ENCODE measurements at places on chromosomes 2 and 18.
A peak's percentile ranks its signal among the peaks of the same experiment; 100 is the strongest.

GRCh38 chr2:660029-660428, 17.2 kb downstream of the TMEM18 start:
- no peaks in the 10 kb centered on the region for H3K27me3 ChIP-seq
- peaks cover 11% of the 10 kb centered on the region for H3K36me3 ChIP-seq
- H3K4me1 ChIP-seq, result no peaks in the 10 kb centered on the region
- no peak overlapping the region for H3K4me3 ChIP-seq

GRCh38 chr2:208571764-208572131, 165.2 kb downstream of the PTH2R start:
- no peak overlapping the region for H3K4me3 ChIP-seq
- H3K36me3 ChIP-seq, result no peaks in the 10 kb centered on the region
- 0 out of 2 replicates have a peak, but pooled peaks cover 3% of the 10 kb centered on the region for H3K27me3 ChIP-seq
- no peaks in the 10 kb centered on the region for H3K4me1 ChIP-seq

- H3K4me3 ChIP-seq, result no peak overlapping the region
- H3K36me3 ChIP-seq, result no peaks in the 10 kb centered on the region
- H3K27me3 ChIP-seq, result no peaks in the 10 kb centered on the region
- DNase-seq, result no peak
- no peaks in the 10 kb centered on the region for H3K4me1 ChIP-seq
- H3K27ac ChIP-seq, result no peak overlapping the region
Observed at GRCh38 chr2:118577202-118577601, 270.2 kb downstream of the EN1 start.

GRCh38 chr2:149858901-149859634, 271.5 kb upstream of the MMADHC start:
- H3K36me3 ChIP-seq, result no peaks in the 10 kb centered on the region
- peak overlapping the region; percentile 7 for H3K27ac ChIP-seq
- H3K4me3 ChIP-seq, result no peak overlapping the region
- DNase-seq, result no peak

- H3K36me3 ChIP-seq, result no peaks in the 10 kb centered on the region
- no peak overlapping the region for H3K27ac ChIP-seq
- no peak overlapping the region for H3K4me3 ChIP-seq
- H3K27me3 ChIP-seq, result no peaks in the 10 kb centered on the region
Observed at GRCh38 chr2:240236217-240237111, 96.0 kb upstream of the OTOS start.

- H3K4me3 ChIP-seq, result no peak overlapping the region
- H3K27me3 ChIP-seq, result 0 out of 2 replicates have a peak, but pooled peaks cover 3% of the 10 kb centered on the region
- H3K27ac ChIP-seq, result no peak overlapping the region
- DNase-seq, result no peak
- no peaks in the 10 kb centered on the region for H3K4me1 ChIP-seq
Observed at GRCh38 chr18:7523772-7524171, 43.3 kb upstream of the PTPRM start.

GRCh38 chr2:237490009-237490711, 3.1 kb downstream of the MLPH start:
- H3K27me3 ChIP-seq, result peaks cover 16% of the 10 kb centered on the region
- H3K36me3 ChIP-seq, result no peaks in the 10 kb centered on the region
- H3K4me3 ChIP-seq, result no peak overlapping the region
- no peak for DNase-seq
- no peak overlapping the region for H3K27ac ChIP-seq
- peaks cover 23% of the 10 kb centered on the region for H3K4me1 ChIP-seq

DNA sequence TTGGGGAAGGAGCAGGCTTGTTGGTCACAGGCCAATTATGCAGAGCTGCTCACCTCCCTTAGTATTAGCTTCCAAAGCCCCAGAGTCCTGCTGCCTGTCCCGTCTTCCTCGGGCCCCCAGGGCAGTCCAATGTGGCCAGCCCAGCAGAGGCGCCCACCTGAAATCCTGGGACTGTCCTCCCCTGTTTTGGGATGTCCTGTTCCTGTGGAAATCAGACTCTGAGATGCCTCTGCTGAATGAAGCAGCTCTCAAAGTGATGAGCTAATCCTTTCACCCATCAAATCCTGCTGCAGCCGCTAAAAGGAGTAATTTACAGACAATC, 105.3 kb downstream of the CABLES1 start:
- H3K27me3 ChIP-seq, result no peaks in the 10 kb centered on the region
- H3K27ac ChIP-seq, result no peak overlapping the region
- no peak overlapping the region for H3K4me3 ChIP-seq
- DNase-seq, result no peak

- H3K27ac ChIP-seq, result peak overlapping the region; percentile 54
- no peak for DNase-seq
- H3K4me1 ChIP-seq, result peaks cover 15% of the 10 kb centered on the region
- H3K4me3 ChIP-seq, result no peak overlapping the region
Observed at GRCh38 chr18:8616028-8616401, 6.8 kb downstream of the RAB12 start.

- H3K27me3 ChIP-seq, result no peaks in the 10 kb centered on the region
- H3K27ac ChIP-seq, result peak overlapping the region; percentile 30
- peaks cover 21% of the 10 kb centered on the region for H3K4me1 ChIP-seq
Observed at GRCh38 chr2:101011152-101011551, 9.1 kb downstream of the RPL31 start.

DNA sequence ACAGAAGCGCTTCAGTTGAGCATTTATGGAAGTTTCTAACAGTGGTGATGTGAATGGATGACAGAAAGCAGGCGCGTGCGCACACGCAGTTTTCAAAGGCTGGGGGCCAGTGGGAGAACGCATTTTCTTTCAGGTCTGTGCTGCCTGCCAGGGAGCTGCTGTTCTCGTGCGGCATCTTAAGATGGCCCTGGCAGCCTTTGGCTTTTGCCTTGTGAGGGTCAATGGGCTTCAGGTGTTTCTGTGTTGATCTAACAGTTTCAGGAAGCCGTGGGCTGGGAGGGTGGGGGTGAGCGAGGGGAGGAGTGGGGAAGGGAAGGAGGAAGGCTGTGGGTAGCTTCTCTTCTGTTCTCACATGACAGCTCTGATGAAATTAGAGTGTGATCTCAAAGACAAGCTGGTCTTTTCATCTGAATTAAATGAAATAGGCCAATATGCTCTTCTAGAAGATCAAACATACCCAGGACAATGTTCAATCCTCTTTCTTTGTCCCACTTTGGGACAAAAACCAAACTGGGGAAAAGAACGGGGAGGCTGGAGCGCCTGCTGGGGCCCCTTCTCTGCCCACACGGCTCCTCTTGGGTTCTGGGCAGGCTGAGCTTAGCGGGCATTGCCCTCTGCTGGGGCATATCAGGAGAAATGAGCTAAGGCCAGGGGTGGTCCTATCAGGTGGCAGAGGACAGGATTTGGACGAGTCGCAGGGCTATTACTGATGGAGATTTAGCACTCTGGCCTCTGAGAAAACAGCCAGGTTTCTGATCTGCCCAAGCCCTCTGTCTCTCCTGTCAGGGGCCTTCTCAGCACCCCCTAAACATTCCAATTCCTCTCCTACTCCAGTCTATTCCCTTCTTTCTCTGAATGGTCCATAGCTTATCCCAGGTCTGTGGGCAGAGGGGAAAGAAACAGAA, 126.2 kb upstream of the LGALSL start:
- peak; percentile 22 for DNase-seq
- H3K27me3 ChIP-seq, result no peaks in the 10 kb centered on the region
- no peak overlapping the region for H3K4me3 ChIP-seq
- H3K4me1 ChIP-seq, result no peaks in the 10 kb centered on the region
- no peak overlapping the region for H3K27ac ChIP-seq

DNA sequence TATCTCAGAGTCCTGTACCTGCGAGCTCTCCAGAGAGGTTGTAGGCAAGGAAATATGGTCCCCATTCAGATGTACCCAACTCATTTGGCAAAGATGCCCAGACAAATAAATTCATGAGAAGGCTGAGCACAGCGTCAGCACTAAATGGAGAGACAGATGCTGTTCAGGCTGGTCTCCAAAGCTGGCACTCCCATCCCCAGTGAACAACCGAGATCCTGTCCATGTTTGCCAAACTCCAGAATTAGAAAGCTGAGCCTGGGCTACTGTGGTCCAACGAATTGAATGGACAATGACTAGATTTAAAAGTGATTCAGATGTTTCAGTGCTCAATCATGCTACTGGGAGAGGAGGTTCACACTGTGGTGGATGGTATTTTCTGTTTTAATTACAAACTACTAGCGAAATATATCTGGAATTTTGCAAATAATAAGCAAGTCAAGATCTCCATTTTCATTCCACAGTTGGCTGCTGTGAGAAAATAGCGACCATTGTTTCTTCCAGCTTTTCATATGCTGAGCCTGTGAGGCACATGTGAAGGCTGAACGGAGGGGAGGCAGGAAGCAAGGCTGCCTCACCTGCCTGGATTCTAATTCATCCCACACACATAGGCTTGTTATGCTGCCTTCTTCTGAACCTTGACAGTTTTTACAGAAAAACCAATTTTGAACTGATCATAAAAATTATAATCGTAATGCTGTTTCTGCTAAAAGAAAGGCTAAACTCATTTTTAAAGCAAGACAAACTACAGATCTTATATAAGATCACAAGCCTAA, 22.6 kb upstream of the DAPL1 start:
- no peak overlapping the region for H3K4me3 ChIP-seq
- no peaks in the 10 kb centered on the region for H3K27me3 ChIP-seq
- DNase-seq, result no peak
- no peak overlapping the region for H3K27ac ChIP-seq

DNA sequence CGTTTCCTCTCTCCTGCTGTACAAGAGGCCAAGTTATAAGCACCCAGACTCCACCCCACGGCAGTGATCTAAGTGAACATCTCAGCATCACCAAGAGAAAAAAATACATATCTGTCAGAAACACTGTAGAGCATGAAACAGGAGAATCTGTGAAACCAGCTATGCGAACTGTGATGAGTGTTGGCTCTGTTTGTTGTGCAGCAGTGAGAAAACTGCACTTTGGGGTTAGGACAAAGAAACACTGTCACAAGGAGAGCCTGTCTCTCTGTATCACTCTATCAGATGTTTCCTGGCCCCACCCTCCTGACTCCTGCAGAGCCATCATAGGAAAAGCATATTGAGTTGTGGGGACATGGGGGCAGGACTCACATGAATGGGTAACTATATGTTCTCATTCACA, 87.1 kb downstream of the LAMA3 start:
- H3K4me1 ChIP-seq, result no peaks in the 10 kb centered on the region
- no peak overlapping the region for H3K27ac ChIP-seq
- no peak overlapping the region for H3K4me3 ChIP-seq
- DNase-seq, result no peak
- H3K36me3 ChIP-seq, result no peaks in the 10 kb centered on the region
- peaks cover 8% of the 10 kb centered on the region for H3K27me3 ChIP-seq

DNA sequence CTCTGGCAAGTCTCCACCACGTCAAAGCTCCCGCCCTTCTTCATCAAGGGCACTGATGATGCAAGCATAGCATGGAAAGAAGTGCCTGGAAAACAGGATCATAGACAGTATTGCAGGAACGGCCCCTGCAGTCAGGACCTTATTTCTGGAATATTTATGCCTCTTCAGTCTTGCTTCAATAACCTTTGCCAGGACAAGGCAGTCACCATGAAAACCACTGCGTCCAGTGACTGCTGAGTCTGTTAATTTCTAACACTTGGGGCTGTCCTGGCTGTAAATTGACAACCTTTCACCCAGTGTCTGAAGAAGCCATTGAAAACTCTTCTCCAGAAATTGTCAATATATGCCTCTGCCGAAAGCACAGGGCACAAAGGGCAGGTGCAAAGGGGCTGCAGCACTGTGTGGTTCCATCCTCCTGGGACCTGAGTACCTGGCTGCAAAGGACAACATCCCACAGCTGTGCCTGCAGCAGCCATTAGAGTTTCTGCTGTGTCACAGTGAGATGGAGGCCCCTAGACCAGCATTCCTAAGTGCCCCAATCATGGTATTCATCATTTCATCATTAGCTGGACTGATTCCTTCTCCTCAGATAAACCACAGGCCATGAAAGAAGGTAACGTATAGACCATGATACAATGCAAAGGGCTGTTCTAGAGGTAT, 819.6 kb downstream of the RNF144A start:
- H3K27me3 ChIP-seq, result no peaks in the 10 kb centered on the region
- no peak for DNase-seq
- H3K27ac ChIP-seq, result no peak overlapping the region
- no peaks in the 10 kb centered on the region for H3K36me3 ChIP-seq

DNA sequence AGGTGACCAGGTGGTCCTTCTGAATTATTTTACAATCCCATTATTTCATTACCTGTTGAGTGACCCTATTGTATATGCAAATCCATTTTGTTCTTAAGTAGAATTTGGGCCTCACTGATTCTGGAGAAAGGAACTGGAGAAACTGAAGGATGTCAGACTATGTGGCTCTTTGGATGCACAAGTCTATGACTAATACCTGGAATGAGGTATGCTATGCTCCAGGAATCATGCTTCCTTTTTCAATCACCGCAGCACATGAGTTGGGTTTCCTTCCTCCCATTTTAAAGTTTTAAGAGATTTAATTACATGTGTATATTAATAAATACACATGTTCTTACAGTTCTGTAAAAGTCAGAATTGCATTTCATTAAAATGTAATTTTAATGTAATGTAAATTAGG, 253.9 kb upstream of the VWC2L start:
- H3K27me3 ChIP-seq, result 0 out of 2 replicates have a peak, but pooled peaks cover 2% of the 10 kb centered on the region
- DNase-seq, result no peak
- no peak overlapping the region for H3K27ac ChIP-seq
- H3K36me3 ChIP-seq, result no peaks in the 10 kb centered on the region

- no peaks in the 10 kb centered on the region for H3K27me3 ChIP-seq
- no peaks in the 10 kb centered on the region for H3K36me3 ChIP-seq
- peaks cover 6% of the 10 kb centered on the region for H3K4me1 ChIP-seq
- no peak for DNase-seq
- no peak overlapping the region for H3K27ac ChIP-seq
Observed at GRCh38 chr2:71849111-71849510, 298.6 kb downstream of the CYP26B1 start.

- DNase-seq, result no peak
- no peaks in the 10 kb centered on the region for H3K4me1 ChIP-seq
- no peak overlapping the region for H3K4me3 ChIP-seq
Observed at GRCh38 chr18:67135981-67136380, 380.5 kb downstream of the DSEL start.

- no peak for DNase-seq
- no peaks in the 10 kb centered on the region for H3K36me3 ChIP-seq
- H3K27me3 ChIP-seq, result peaks cover 4% of the 10 kb centered on the region
- no peaks in the 10 kb centered on the region for H3K4me1 ChIP-seq
- no peak overlapping the region for H3K4me3 ChIP-seq
Observed at GRCh38 chr2:241895712-241896641, 26.4 kb downstream of the RTP5 start.

DNA sequence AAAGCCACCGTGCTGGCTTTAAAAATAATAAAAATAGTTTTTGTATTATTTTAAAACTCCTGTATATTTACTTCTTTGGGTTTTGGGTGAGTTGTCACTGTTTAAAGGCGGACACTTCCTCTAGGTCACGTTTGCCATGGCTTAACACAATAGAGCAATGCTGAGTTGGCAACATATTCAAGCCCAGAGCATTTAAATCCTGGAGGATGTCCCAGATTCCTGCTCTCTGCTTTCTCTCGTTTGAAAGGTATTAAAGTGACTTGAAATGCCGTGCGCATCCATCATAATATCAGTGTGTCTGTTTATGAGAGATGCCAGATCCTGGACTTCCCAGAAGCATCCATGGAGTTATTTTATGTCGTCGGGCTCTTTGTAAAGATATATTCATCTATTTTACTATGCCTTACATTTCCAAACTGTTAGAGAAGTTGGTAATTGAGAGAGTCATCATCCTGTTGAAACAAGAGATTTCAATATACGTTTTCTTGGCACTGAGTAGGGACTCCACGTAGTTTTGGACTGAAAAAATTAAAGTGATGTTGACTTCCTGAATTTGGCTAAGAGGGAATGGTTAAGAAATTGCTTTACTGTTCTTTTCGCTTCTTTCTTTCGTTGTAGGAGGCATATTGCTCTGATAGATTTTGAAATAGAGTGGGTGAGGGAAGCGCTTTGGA, 150.6 kb downstream of the ZNF236 start:
- DNase-seq, result no peak
- no peaks in the 10 kb centered on the region for H3K36me3 ChIP-seq
- no peaks in the 10 kb centered on the region for H3K4me1 ChIP-seq
- H3K27me3 ChIP-seq, result no peaks in the 10 kb centered on the region
- no peak overlapping the region for H3K27ac ChIP-seq
- no peak overlapping the region for H3K4me3 ChIP-seq

All from SJSA1 (cell line).